IPS-NIHi11 (cell line): ENCODE measurements at places on chromosomes 1 and 21.

DNA sequence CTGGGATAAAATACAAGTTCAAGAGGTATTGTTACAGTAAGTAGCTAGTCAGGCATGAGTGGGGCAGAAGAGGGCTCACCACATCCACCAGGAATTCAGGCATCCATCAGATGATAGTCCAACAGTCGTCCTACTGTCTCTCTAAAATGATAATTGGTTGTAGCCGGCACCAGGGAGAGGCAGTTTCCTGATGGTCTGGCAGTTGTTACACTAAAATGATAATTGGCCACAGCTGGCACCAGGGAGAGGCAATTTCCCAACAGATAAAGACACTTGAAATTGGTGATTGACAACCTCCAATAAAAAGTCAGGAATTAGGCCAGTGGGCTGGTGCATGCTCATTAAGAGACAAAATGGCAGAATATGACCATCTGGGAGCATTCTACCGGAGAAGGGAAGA is 545.8 kb downstream of the AMY1C start:
- no peak for DNase-seq

DNA sequence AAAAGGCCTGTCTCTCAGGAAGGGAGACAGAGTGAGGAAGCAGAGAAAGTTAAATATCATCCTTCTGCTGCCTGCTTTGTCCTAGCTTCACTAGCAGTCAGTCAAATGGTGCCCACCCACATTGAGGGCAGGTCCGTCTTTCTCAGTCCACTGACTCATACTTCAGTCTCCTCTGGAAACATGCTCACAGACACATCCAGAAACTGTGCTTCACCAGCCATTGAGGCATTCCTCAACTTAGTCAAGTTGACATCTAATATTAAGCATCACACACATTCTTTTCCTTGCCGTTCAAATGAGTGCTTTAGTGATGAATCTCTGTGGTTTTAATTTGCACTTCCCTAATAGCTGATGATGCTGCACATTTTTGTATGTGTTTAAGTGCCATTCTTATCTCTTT is 777.8 kb upstream of the PRMT6 start:
- DNase-seq, result no peak

GRCh38 chr1:74427681-74428080 is 84.7 kb downstream of the LRRC53 start:
- no peak for DNase-seq

DNA sequence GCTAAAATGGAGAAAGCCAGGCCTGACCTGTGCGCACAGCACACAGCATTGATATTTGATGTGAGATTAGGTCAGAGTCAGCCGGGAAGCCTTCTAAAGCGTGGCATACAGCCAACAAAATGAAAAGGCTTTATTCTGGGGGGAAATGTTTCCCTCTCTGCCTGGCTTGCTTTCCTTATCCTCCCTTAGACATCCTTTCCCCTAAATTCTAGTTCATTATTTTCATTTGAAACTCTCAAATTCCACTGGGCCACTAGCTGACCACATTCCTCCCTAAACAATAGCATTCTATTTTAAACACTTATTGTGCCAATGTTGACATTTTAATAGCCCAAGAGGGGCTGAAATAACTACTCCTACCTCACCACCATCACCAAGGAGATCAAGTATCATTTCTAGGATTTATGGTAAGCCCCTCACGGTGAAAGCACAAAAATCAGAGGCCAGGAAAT is 49.4 kb downstream of the LEPR start:
- no peak for DNase-seq

- DNase-seq, result no peak
These were observed 215.2 kb downstream of the SLC45A1 start for GRCh38 chr1:8533124-8533523.

DNA sequence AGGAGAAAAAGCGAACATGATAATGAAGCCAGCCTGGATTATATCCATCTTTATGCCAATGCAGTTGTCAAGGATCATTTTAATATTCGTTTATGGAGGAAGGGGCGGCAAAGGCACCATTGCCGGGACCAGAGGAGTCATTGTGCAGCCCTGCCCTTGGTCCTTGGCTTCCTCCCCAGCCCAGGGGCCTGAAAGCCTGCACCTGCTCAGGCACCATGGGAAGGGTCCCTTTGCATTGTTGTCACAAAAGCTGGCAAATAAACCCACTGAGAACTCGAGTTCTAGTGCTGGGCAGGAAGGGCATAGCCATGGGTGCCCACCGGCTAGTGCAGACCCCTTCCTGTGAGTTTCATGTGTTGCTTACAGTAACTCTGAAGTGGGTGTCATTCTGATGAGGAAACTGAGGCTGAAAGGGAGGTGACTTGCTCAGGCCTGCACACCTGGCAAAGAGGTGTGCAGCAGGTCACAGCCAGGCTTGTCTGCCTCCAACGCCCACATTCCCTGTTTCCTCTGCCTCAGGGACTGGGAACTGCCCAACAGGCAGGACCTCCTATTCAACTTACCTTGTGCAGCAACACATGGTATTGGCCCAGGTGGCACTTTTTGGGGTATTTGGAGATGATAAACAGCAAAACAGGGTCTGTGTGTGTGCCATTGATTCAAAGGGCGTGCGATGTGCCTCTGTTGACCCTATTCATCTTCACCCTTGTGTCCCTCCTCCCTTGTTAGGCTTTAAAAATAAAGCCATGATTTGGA is 84.6 kb downstream of the MAN1C1 start:
- no peak for DNase-seq

DNA sequence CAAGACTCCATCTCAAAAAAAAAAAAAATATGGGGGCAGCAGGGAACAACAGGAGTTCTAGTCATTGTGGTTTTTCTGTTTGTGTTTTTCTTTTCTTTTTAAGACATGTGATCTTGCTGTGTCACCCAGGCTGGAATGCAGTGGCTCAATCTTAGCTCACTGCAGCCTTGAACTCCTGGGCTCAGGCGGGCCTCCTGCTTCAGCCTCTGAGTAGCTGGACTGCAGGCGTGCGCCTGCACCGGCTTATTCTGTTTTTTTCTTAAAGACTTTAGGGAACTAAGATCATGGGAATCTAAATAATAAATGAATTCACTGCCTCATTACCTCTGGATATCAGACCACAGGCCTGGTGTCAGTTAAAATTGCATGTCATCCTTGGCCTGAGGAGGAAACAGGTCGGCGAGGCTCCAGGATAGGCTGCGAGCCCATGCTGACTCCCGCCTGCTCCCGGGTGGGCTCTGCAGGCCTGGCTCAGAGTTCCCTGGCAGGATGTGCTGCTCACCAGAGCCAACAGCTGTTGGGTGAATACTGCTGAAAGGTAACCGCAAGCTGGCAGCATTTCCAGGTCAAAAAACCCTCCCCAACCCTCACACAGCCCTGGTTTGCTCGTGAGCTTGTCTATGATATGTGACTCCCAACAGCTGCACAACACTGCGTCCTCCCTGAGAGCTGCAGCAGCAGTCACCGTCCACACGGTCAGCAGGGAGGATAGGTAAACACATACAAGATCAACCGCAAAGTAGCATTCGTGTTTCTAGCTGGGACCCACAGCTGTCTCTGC is 58.1 kb downstream of the SCCPDH start:
- no peak for DNase-seq

DNA sequence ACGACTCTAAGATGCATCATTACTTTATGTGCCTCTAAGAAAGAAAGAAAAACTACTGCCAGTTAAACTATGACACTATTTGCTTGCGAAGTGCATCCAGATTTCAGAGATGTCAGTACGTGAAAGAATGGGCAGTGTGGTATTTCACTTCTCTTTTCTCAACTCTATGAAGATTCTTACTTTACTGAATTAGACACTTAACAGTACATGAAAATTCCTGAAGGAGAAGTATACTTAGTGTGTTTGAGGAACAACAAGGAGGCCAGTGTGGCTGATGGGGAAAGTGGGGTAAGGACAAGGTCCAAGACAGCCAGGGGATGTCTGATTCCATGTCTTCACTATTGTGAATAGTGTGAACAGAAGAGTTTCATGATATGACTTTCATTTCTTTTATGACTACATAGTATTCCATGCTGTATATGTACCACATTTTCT is 53.9 kb upstream of the HSD17B7 start:
- no peak for DNase-seq

DNA sequence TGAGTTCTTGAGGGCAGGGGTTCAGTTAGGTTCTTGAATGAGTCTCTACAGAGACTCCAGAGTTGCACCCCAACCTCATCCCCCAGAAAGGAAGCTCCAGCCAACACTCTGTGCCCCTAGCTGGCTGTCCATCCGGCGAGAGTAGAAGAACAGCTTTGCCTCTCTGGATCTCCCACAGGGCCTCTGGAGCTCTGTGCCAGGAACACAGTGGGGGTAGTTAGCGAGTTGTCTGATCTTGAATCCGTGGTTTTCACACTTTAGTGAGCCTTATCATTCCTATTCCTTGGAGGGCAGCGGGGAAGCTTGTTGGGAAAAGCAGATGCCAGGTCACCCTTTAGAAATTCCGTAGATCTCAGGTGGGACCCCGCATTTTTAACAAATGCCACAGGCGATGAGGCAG is 45.0 kb downstream of the STUM start:
- DNase-seq, result no peak

DNA sequence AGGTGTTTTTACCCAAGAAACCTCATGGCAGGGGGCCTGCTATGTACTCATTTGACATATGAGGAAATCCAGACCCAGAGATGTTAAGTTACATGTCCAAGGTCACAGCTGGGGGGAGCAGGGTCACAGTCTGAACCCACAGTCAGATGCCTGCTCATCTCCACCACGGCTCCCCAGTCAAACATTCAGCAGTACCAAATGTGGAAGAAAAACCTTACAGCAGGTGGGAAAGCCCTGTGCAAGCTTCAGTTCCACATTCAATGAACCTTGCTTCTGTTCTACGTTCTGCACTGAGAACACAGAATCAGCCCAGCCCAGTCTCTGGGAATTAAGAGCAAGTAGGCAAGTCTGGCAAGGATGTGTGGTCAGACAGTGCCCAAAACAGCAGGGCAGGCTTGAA is 35.2 kb downstream of the LRP8 start:
- DNase-seq, result no peak

GRCh38 chr1:32877211-32878110 is 6.7 kb upstream of the FNDC5 start:
- DNase-seq, result no peak

GRCh38 chr1:11654137-11654938 is at the start of the genes FBXO2 and FBXO44:
Gene FBXO2 (minus strand): TSS chr1:11654429. CDS start chr1:11654340, 89 bp downstream.
Gene FBXO44 (plus strand): TSS chr1:11654877. CDS start chr1:11655836, 959 bp downstream.
- DNase-seq, result peak; percentile 88

GRCh38 chr1:63981408-63981773 is 207.6 kb downstream of the ROR1 start:
- DNase-seq, result no peak

DNA sequence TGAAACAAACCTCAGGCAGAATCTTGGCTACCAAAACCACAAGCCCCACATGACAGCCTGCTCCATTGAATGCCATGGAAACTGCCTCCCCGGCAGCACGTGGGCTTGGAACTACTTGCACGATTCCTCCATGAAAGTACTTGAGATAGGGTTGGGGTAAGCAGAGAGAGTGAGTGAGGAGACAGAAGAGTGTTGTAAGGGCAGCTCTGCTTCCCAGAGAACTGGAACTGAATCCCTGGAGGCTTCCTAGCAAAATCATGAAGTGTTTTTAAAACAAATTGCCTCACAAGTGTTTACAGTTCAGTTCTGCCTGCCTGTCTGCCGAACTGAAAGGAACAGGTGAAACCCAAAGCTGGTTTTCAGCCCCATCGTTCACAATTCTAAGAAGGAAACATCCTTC is 35.3 kb upstream of the DNASE2B start:
- no peak for DNase-seq

DNA sequence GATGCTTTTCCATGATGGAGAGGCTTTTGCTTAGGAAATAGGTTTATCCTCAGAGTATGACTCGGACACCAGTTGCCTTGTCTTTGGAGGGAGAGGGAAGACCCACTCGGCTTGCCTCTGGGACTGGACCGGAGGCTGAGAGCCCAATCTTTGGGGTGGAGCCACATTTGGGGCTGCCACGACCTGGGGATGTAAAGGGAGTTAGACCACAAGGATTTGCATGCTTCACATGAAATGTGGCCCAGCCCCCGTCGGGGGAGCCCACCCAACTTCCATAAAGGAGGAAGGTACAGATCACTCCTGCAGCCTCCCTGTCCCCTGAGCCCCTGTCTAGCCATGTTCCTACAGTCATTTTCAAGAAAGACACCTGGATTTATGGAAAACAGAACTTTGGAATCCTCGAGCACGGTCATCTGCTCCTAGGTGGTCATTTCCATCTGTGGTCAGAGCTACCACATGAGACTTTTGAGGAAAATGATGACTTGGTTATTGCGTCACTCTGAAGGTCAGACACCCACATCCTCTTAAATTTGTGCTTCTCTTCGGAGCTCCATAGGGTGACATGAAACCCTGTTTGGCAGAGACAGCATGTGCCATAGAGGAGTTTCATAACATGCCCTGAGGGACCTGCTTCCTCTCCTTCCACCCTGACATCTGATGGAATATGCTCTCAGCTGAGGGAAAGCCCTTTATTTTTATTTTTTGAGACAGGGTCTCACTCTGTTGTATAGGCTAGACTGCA is 99.4 kb upstream of the SLC45A1 start:
- DNase-seq, result no peak

DNA sequence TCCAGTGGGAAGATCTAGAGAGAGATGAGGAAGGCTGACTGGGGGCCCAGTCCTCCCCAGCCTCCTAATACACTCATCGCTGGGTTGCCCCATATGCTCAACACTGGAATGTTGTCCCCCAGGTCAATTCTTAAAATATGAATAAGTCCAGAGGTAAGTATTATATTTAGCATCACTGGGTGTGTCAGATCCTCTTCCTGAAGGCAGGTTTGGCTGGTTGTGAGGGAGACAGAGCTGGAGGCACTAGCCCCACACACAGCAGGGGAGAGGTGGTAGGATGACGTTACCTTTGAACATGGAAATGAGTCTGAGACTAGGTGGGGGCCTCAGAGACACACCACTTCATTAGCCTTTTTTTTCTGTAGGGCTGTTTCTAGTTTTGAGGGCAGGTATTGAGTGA is 42.6 kb downstream of the SLC44A3 start:
- DNase-seq, result no peak

GRCh38 chr1:119086830-119087229 is 53.6 kb downstream of the WARS2 start:
- DNase-seq, result no peak

- peak; percentile 92 for DNase-seq
These were observed at the start of gene GRHL3 for GRCh38 chr1:24319312-24319863. Gene GRHL3 (plus strand): TSS chr1:24319357. CDS start chr1:24319552, 195 bp downstream.

- no peak for DNase-seq
These were observed 1.7 kb upstream of the CHI3L2 start for GRCh38 chr1:111225717-111226400.

GRCh38 chr1:109630898-109631512 is 11.4 kb downstream of the AMPD2 start:
- no peak for DNase-seq

- no peak for DNase-seq
These were observed 1.9 kb upstream of the GPR88 start for GRCh38 chr1:100536031-100536430.

DNA sequence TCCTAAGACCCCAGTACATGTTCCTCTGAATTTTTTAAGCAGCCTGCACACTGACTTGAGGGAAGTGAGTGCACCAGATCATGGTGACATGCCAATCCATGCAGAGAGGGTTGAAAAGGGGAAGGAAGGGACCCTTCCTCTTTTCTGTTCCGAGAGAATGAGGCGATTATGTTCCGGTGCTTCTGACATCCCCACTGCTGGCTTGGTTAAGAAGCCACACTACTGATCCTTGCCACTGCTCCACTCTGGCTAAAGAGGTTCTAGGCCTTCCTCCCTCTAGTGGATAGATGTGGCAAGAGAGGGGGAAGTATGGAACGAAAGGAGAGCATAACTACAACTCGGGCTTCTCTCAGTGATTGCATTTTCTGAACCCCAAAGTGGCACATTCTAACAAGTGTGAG is 1.8 kb upstream of the CYB5R1 start:
- peak; percentile 72 for DNase-seq

- DNase-seq, result no peak
These were observed 6.9 kb upstream of the CCSAP start for GRCh38 chr1:229349463-229350385.
